EL (cell line): ENCODE measurements at places on chromosomes 7 and 10.

- no peak for DNase-seq
These were observed 3.3 kb upstream of the UNCX start for GRCh38 chr7:1229202-1229947.

GRCh38 chr7:17029150-17029549 lies 147.4 kb upstream of the AGR3 start:
- DNase-seq = no peak

DNA sequence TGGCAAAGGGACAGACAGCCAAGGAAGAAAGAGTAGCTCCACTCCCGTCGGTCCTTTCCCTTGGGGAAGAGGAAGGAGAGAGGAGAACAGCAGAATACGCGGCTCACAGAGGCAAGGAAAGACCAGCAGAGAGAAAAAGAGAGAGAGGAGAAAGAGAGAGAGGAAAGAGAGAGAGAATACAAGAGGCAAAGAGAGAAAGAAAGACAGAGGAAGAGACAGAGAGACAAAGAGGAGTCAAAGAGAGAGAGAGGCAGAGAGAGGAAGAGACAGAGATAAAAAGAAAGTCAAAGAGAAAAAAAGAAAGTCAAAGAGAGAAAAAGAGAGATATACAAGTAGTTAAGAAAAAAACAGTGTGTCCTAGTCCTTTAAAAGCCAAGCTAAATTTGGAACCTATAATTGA lies 23.4 kb upstream of the CHST3 start:
- no peak for DNase-seq

GRCh38 chr10:108696792-108697477 lies 1226.4 kb downstream of the XPNPEP1 start:
- no peak for DNase-seq

DNA sequence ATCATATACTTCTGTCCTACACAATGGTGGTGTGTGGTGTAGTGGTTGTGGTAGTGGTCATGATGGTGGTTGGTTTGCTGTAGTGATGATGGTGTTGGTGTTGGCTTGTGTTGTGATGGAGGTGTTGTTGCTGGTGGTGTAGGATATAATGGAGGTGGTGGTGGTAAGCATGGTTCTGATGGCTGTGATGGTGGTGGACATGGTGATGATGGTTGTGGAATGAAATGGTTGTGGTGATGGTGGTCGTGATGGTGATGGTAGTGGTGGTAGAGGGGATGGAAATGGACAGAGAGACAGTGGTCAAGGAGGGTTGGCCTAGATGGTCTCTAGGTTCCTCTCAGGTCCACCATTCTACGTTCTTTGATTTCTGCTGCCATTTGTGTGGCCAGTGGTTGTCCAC lies 44.7 kb downstream of the FAM241B start:
- no peak for DNase-seq
